IMR-90 (cell line): ENCODE measurements at places on chromosomes 5 and 9. TPM values are rescaled to one million over a fixed set of nuclear protein-coding genes. Genes with fewer than 3 reads are reported as not detected.

Gene ARHGEF28
- total RNA-seq, result 13.9 and 16.0 TPM in 2 replicates

Gene STC2
- total RNA-seq, result 87.5 and 259 TPM in 2 replicates

Gene ZFP62
- 20.3 and 29.7 TPM in 2 replicates for total RNA-seq

Gene RNF208
- total RNA-seq, result not detected in 2 replicates

Gene PCDHA1
- total RNA-seq, result under 0.01 TPM in 1 of 2 replicates, not detected in the other

Gene OR13C5
- not detected in 2 replicates for total RNA-seq

GRCh38 chr9:137299938-137300337 lies 2.1 kb downstream of the NRARP start:
- no peaks in the 10 kb centered on the region for H3K36me3 ChIP-seq
- H3K27ac ChIP-seq, result no peak overlapping the region
- H3K4me3 ChIP-seq, result no peak overlapping the region

DNA sequence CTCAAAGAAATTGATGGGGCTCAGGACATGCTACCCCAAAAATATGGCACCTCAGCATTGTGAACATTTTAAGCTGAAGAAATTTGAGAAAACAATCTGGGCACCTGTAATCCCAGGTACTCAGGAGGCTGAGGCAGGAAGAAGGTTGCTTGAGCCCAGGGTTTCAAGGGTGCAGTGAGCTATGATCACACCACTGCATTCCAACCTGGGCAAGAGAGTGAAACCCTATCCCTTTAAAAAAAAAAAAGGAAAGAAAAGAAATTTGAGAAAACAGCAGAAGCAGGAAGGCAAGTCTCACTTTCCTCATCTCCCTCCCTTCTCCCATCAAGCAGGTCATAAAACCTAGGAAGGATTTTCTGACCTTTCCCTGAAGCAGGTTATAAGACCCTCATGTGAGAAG lies 23.6 kb downstream of the TPD52L3 start:
- DNase-seq, result no peak
- H3K27ac ChIP-seq, result no peak overlapping the region
- peaks cover 5% of the 10 kb centered on the region for H3K27me3 ChIP-seq
- H3K4me1 ChIP-seq, result peaks cover 4% of the 10 kb centered on the region

- H3K4me1 ChIP-seq, result peaks cover 5% of the 10 kb centered on the region
- H3K27me3 ChIP-seq, result no peaks in the 10 kb centered on the region
- H3K27ac ChIP-seq, result peak overlapping the region; percentile 69; the same call in 1 of the 2 replicates
- no peaks in the 10 kb centered on the region for H3K36me3 ChIP-seq
- H3K4me3 ChIP-seq, result no peak overlapping the region
Measured at GRCh38 chr9:88835038-88835466, 156.2 kb upstream of the S1PR3 start.

DNA sequence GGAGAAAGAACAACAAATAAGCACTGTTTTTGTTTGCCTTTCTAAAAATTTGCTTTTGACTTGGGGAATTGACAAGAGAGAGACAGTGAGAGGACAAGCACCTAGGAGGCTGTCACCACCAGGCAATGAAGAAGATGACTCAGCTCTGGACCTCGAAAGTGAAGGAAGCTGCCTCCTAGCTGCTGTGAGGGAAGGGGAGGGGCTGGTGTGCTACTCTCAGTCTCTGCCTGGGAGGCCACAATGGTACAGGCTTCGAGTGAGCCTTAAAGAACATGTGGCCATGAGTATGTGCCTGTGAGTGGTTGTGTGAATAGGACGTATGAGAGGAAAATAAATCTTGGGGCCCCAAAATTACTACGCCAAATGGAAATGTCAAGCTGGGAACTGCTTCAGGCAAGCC lies 7.1 kb upstream of the PLK2 start:
- DNase-seq, result peak; percentile 66
- no peaks in the 10 kb centered on the region for H3K4me1 ChIP-seq
- no peak overlapping the region for H3K27ac ChIP-seq
- H3K36me3 ChIP-seq, result no peaks in the 10 kb centered on the region

GRCh38 chr5:170307575-170308465 lies 10.2 kb upstream of the LCP2 start:
- no peaks in the 10 kb centered on the region for H3K4me1 ChIP-seq
- peak; percentile 63 for DNase-seq
- no peak overlapping the region for H3K27ac ChIP-seq
- H3K27me3 ChIP-seq, result no peaks in the 10 kb centered on the region

GRCh38 chr9:115006660-115007059 lies 76.3 kb upstream of the TNFSF8 start:
- no peak overlapping the region for H3K4me3 ChIP-seq
- H3K4me1 ChIP-seq, result peaks cover 2% of the 10 kb centered on the region
- no peak overlapping the region for H3K27ac ChIP-seq
- H3K36me3 ChIP-seq, result no peaks in the 10 kb centered on the region

GRCh38 chr5:120368923-120369715 lies 95.0 kb upstream of the PRR16 start:
- DNase-seq, result no peak
- H3K27ac ChIP-seq, result no peak overlapping the region
- H3K4me1 ChIP-seq, result peaks cover 5% of the 10 kb centered on the region
- no peak overlapping the region for H3K4me3 ChIP-seq

- no peak overlapping the region for H3K4me3 ChIP-seq
- no peaks in the 10 kb centered on the region for H3K36me3 ChIP-seq
- peaks cover 9% of the 10 kb centered on the region for H3K27me3 ChIP-seq
- no peak overlapping the region for H3K27ac ChIP-seq
- peaks cover 5% of the 10 kb centered on the region for H3K4me1 ChIP-seq
Measured at GRCh38 chr9:34459941-34460340, 1.3 kb downstream of the DNAI1 start.

DNA sequence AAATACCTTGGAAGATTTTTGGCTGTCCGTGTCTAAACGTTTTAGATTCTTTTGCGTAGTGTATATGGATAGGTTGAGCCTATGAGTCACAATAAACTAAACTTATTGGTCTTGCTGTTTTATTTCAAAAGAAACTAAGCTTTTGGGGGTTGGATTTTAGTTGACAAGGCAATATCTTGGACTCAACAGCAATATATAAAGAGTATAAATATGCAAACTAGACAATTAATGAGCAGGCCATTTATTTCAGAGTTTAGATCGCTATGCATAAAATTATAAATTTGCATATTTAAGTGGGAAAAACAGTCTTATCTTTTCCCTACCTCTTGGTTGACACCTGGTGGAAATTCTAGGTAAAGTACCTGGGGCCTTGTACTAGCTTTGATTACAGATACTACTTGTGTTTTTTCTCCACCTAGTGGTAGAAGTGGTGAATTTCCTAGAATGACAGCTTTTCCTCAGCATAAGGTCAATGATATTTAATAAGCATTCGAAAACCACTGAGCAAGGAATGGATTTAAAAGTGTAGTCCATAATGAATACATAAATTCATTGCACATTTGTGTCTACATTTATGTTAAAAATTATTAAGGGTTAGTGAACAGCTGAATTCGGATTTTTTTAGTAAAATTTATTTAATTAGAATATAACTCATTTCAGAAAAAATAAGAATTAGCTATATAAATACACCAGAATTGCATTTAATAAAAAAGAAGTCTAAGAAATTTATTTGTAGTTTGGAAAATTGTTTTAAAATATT lies 1.7 kb upstream of the ARRDC3 start:
- peak; percentile 91 for DNase-seq
- no peaks in the 10 kb centered on the region for H3K4me1 ChIP-seq
- no peak overlapping the region for H3K4me3 ChIP-seq
- no peaks in the 10 kb centered on the region for H3K27me3 ChIP-seq
- H3K36me3 ChIP-seq, result no peaks in the 10 kb centered on the region

- H3K27ac ChIP-seq, result peak overlapping the region; percentile 66; the same call in 1 of the 2 replicates
- DNase-seq, result peak; percentile 94
- peaks cover 4% of the 10 kb centered on the region for H3K4me1 ChIP-seq
- no peaks in the 10 kb centered on the region for H3K27me3 ChIP-seq
- peaks cover 14% of the 10 kb centered on the region for H3K36me3 ChIP-seq
Measured at GRCh38 chr5:126624534-126624933, 23.8 kb downstream of the PHAX start.

DNA sequence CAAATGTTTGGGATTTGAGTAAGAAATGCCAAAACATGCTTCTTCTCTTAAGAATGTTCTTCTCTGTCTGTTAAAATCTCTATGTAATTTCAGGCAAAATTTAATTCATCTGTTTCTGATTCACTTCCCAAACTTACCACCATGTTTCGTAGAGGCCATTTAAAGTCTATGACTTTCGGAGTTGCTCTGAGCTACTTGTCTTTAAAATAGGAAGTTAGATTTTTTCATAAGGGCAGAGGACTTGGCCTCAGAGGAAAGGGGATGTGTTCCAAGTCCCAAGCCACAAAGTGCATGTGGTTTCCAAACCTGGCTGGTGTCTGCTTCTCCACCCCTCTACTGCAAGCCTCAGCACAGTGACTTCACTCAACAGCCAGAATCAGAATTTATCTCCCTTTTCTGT lies 111.3 kb upstream of the ADRA1B start:
- H3K27me3 ChIP-seq, result peaks cover 3% of the 10 kb centered on the region; the same call in 1 of the 2 replicates
- H3K36me3 ChIP-seq, result no peaks in the 10 kb centered on the region
- H3K4me3 ChIP-seq, result no peak overlapping the region
- no peak overlapping the region for H3K27ac ChIP-seq
- no peak for DNase-seq
- H3K4me1 ChIP-seq, result no peaks in the 10 kb centered on the region; the same call in 1 of the 2 replicates

DNA sequence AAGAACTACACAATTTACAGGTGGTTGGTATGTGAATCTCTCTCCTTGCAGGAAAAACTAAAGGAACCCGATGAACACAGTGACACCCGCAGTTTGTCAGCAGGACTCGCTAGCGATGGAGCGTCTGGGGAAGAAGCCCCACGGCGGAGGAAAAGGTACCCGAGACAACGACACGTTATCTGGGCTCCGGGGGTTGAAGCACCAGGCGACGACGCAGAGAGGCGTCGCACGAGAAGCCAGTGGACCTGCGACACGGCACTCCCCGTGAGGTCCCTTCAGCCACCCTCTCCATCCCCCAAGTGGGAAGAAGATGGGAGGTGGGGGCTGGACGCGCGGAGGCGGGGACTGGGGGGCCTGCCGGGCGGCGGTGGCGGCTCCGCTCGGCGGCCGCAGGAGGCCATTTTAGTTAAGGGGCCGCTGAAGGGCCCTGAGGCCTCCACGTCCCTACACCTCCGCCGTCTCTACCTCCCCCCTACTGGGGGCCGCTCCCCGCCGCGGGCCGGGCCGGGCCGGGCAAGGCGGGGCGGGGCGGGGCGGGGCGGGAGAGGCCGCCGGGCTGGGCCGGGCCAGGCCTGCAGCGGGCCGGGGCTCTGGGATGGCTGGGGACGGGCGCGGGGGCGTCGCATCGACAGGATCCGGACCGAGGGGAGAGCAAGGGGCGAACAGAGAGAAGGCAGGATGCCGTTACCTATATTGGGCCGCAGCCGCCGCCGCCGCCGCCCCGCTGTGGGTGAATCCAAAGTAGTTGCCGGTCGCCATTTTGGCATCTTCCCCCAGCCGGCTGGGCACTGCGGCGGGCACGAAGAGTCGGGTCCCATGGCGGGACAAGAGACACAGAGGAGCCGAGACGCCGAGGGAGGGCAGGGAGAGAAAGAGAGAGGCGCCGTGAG lies 754 bp downstream of the ZFR start:
- H3K36me3 ChIP-seq, result peaks cover 2% of the 10 kb centered on the region; the same call in 1 of the 2 replicates
- no peaks in the 10 kb centered on the region for H3K27me3 ChIP-seq
- H3K4me3 ChIP-seq, result peak overlapping the region; percentile 83
- peaks cover 2% of the 10 kb centered on the region for H3K4me1 ChIP-seq
- peak; percentile 25 for DNase-seq

GRCh38 chr5:177077335-177077734 lies 9.4 kb upstream of the FGFR4 start:
- no peak for DNase-seq
- no peaks in the 10 kb centered on the region for H3K4me1 ChIP-seq
- no peak overlapping the region for H3K27ac ChIP-seq
- H3K4me3 ChIP-seq, result no peak overlapping the region
- H3K36me3 ChIP-seq, result 0 out of 2 replicates have a peak, but pooled peaks cover 1% of the 10 kb centered on the region

DNA sequence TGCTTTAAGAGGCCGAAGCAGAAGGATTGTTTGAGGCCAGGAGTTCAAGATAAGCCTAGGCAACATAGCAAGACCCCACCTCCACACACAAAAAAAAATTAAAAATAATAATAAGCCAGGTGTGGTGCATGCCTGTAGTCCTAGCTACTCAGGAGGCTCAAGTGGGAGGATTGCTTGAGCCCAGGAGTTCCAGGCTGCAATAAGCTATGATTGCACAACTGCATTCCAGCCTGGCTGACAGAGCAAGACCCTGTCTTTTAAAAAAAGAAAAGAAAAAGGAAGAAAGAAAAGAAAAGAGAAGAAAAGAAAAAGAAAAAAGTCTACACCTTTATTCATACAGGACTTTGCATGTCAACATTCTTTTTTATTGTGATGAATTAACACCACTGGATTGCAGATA lies 2125.8 kb downstream of the MAT2B start:
- no peak overlapping the region for H3K27ac ChIP-seq
- H3K4me3 ChIP-seq, result no peak overlapping the region
- H3K4me1 ChIP-seq, result peaks cover 2% of the 10 kb centered on the region; the same call in 1 of the 2 replicates
- no peak for DNase-seq
- H3K36me3 ChIP-seq, result no peaks in the 10 kb centered on the region
- no peaks in the 10 kb centered on the region for H3K27me3 ChIP-seq

DNA sequence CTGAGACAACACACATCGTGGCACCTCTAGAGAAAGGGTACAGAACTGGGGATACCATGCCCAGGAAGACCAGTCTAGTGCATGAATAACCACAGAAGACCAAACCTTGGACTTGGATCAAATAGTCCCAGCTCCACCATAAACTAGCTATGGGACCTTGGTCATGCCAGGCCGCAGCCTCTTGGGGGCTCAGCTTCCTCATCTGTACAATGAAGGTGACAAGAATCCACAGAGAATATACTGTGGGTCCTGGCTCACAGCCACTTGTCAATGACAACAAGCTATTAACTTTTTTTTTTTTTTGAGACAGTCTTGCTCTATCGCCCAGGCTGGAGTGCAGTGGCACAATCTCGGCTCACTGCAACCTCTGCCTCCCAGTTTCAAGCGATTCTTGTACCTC lies 3.9 kb downstream of the KYAT1 start:
- H3K27me3 ChIP-seq, result no peaks in the 10 kb centered on the region
- no peak overlapping the region for H3K4me3 ChIP-seq
- DNase-seq, result no peak
- H3K4me1 ChIP-seq, result peaks cover 2% of the 10 kb centered on the region; the same call in 1 of the 2 replicates

DNA sequence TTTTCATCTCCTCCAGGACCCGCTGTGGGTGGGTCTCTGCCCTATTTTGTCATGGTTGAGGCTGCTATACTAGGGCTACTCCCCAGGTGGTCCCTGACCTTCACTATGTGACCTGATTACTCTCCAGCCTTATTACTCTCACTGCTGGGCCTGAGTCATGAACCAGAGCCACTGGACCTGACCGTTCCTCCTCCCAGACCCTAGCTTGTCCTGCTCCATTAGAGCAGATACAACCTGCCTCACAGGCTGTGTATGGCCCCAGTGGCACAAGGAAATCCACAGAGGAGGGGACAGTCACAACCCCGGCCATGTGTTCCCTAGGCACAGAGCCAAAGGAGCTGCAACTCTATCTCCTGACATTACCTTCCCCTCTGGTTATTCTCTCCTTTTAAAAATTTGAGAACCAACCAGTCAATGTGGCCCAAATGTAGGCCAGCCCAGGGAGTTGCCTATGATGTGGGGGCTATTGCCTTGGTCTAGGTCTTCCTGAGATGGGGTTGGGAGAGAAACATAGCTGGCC lies 96.0 kb upstream of the FSTL4 start:
- DNase-seq, result no peak
- H3K4me3 ChIP-seq, result no peak overlapping the region
- no peaks in the 10 kb centered on the region for H3K4me1 ChIP-seq
- H3K36me3 ChIP-seq, result no peaks in the 10 kb centered on the region
- H3K27ac ChIP-seq, result no peak overlapping the region
- peaks cover 3% of the 10 kb centered on the region; the same call in 1 of the 2 replicates for H3K27me3 ChIP-seq
